ENCODE measurements at places on chromosomes 2 and 18.

GRCh38 chr18:77550625-77551024 lies 301.0 kb downstream of the GALR1 start:
- no peak for DNase-seq

DNA sequence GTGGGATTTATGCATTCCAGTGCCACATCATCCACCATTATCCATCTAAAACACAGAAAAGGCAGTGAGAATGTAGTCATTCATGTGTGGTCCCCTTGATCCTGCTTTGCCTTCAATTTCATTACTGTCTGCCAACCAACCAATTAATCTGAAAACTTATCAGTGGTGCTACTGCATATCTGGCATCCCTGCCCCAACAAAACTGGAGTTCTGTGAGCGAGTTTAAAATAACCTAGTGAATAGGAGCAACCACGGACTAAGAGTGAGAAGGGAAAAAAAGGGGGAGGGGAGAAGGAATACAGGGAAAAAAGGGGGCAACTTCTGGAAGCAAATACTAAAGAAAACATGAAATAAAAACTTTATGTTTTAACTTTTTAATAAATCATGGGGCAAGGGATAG lies 42.2 kb downstream of the SLC8A1 start:
- DNase-seq, result no peak

- no peak for DNase-seq
Measured at GRCh38 chr2:181991171-181991885, 5.7 kb downstream of the PPP1R1C start.

DNA sequence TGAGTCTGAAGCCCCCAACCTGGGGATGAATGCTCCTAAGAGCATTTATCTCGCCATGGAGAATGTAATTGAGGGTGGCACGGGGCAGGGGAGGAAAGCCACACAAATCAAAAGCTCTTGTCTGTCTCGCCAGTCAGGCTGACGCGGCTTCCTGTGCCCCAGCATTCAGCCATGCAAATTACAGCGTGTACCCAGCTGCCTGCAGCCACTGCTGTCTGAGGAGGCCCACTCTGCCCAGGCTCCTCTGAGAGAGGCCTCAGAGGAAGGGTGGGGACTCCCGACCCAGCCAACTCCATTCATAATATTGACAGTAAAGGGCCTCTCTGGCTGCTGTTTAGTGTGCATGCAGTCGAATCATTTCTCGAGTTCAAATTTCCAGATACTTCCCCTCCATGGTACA lies 22.0 kb downstream of the SMAD7 start:
- no peak for DNase-seq
